ENCODE measurements at places on chromosomes 12 and 14.

- peak; percentile 50 for DNase-seq
- no peaks in the 10 kb centered on the region for H3K4me1 ChIP-seq
- H3K36me3 ChIP-seq = no peaks in the 10 kb centered on the region
- H3K4me3 ChIP-seq = no peak overlapping the region
- no peaks in the 10 kb centered on the region for H3K27me3 ChIP-seq
Measured at GRCh38 chr12:109758426-109759420, 45.1 kb downstream of the FAM222A start.

DNA sequence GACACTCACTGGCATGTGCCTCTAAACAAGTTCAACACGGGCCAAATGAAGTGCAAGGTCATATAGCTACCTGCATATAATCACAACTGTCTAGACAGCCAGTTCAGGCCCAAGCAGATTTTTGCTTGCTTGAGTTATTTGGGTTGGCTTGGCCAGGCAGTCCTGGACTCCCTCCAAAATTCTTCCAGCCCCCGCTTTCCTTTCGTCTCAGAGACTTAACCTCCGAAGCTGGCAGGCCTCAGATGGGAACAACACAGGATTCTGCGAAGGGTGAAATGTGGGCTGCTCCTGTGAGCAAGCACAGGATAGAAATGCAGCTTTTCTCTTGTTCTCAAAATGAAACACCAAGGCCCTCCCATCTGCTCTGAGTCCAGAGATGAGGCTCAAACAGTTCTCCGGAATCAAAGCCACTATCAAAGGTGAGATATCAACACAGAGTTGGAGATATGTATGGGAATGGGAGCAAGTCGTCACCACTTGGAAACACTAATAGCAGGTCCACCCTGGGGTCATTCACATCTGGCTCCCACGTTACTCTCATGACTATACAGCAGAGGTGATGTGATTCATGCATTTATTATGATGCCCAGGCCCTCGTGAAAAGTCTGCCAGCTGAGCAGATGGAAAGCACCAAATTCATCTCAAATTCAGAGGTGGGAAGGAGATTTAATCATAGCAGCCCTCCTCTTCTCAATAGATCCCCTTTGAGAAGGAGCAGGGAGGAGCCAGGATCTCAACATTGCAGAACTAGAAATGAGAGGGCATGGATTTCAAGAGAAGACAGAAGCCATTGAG, 389.8 kb downstream of the NUAK1 start:
- H3K27ac ChIP-seq = peak overlapping the region; percentile 77
- H3K36me3 ChIP-seq = no peaks in the 10 kb centered on the region
- H3K4me3 ChIP-seq = no peak overlapping the region
- peaks cover 12% of the 10 kb centered on the region for H3K4me1 ChIP-seq

- no peaks in the 10 kb centered on the region for H3K4me1 ChIP-seq
- no peak overlapping the region for H3K4me3 ChIP-seq
- no peaks in the 10 kb centered on the region for H3K36me3 ChIP-seq
- no peak overlapping the region for H3K27ac ChIP-seq
- no peak for DNase-seq
- no peaks in the 10 kb centered on the region for H3K27me3 ChIP-seq
Measured at GRCh38 chr12:18684430-18684829, 53.4 kb downstream of the PLCZ1 start.

GRCh38 chr12:53052419-53053217, 2.8 kb downstream of the TNS2 start:
- H3K4me3 ChIP-seq = peak overlapping the region; percentile 84
- H3K27ac ChIP-seq = peak overlapping the region; percentile 99
- DNase-seq = peak; percentile 92
- H3K4me1 ChIP-seq = peaks cover 3% of the 10 kb centered on the region
- peaks cover 19% of the 10 kb centered on the region for H3K36me3 ChIP-seq
- H3K27me3 ChIP-seq = no peaks in the 10 kb centered on the region

GRCh38 chr12:41802803-41803202, 341.9 kb downstream of the GXYLT1 start:
- no peaks in the 10 kb centered on the region for H3K4me1 ChIP-seq
- H3K36me3 ChIP-seq = no peaks in the 10 kb centered on the region
- no peak overlapping the region for H3K27ac ChIP-seq
- no peak overlapping the region for H3K4me3 ChIP-seq

DNA sequence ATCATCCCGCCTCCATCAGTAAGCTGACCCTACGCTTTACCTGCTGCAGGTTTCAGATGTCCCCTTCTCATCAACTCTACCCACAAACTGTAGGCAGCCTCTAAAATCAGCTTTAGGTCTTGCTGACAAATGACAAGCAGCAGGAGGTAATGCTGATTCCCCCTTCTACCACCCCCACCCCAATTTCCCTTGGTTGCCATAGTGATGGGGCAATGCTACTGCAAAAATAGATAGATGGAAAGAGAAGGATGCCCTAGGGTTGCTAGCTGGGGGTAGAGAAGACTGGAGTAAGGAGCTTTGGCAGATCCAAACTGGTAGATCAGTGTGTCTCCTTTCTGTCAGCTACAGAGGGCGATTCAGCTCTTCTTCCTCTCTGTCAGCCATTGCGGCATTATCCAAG, 19.8 kb upstream of the PDE1B start:
- H3K4me3 ChIP-seq = no peak overlapping the region
- no peaks in the 10 kb centered on the region for H3K4me1 ChIP-seq
- no peak for DNase-seq
- H3K27ac ChIP-seq = no peak overlapping the region

- H3K27ac ChIP-seq = no peak overlapping the region
- no peaks in the 10 kb centered on the region for H3K27me3 ChIP-seq
- no peaks in the 10 kb centered on the region for H3K36me3 ChIP-seq
- H3K4me1 ChIP-seq = no peaks in the 10 kb centered on the region
Measured at GRCh38 chr12:64752833-64753238, 6.4 kb downstream of the GNS start.

- H3K36me3 ChIP-seq = no peaks in the 10 kb centered on the region
- H3K27me3 ChIP-seq = no peaks in the 10 kb centered on the region
- no peak for DNase-seq
- H3K27ac ChIP-seq = no peak overlapping the region
Measured at GRCh38 chr14:67564236-67564635, 31.1 kb downstream of the PLEKHH1 start.

DNA sequence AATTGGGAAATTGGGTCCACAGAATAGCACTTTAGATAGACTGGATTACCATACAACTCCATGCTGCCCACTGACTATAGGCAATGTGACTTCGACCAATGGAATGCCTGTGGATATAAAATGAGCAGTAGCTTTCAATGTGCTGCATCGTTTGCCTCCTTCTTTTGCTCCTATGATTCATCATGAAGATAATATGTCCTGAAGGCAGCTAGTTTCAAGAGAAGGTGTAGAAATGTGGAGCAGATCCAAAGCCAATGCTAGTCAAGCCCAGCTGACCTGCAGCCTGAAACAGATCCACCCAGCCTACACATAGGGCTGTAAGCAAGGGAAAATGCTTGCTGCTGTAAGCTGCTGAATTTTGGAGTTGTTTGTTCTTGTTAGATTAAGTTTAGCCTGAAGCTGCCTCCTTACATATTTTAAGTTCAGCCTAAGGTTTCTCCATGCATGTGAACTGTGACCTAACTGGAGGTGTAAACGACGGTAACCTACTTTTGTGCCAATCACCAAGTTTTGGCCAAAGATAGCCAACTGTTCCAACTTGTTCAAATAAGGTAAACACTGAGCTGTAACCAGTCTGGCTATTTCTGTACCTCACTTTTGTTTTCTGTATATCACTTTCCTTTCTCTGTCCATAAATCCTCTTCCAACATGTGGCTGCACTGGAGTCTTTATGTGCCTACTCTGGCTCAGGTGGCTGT, 169.1 kb upstream of the AVPR1A start:
- H3K27me3 ChIP-seq = no peaks in the 10 kb centered on the region
- no peak overlapping the region for H3K4me3 ChIP-seq
- H3K4me1 ChIP-seq = no peaks in the 10 kb centered on the region
- no peak for DNase-seq
- no peak overlapping the region for H3K27ac ChIP-seq

DNA sequence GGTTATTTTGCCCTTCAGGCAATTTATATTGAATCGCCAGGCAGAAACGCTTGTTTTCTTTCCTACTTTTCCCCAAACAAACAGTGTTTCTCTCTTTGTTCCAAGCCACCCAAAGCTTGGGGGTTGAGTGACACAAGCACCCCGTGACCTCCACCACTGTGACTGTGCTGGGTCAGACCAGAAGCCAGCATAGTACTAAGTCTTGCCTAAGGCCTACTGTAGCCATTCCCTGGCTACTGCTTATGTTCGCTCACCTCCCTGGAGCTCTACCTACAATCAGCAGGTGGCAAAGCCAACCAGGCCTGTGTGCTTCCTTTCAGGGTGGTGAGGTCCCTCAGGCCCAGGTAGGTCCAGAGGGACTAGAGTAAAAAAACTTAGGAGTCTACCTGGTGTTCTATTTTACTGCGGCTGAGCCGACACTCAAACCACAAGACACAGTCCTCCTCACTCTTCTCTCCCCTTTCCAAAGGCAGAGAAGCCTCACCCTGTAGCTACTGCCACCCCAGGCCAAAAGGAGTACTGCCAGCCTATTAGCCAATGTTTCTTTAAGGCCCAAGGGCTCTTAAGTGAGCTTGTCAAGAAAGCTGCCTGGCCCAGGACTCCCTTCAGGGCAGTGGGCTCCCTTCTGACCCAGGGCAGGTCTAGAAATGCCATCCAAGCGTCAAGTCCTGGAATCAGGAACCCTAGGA, 411.8 kb upstream of the MIS18BP1 start:
- H3K4me1 ChIP-seq = no peaks in the 10 kb centered on the region
- H3K36me3 ChIP-seq = no peaks in the 10 kb centered on the region
- H3K4me3 ChIP-seq = no peak overlapping the region
- no peak for DNase-seq
